ENCODE measurements at places on chromosomes 12 and 14. TPM values are rescaled to one million over a fixed set of nuclear protein-coding genes. Genes with fewer than 3 reads are reported as not detected.

Gene DGKA
- 19.8 TPM for total RNA-seq

Gene STAC3
- 3.4 TPM for total RNA-seq

Gene TMEM63C
- 8.8 TPM for total RNA-seq

Gene TDRD9
- 0.17 TPM for total RNA-seq

Gene SIX6
- 0.07 TPM for total RNA-seq

Gene PIWIL1
- total RNA-seq, result not detected

Gene TRIM9
- total RNA-seq, result 4.0 TPM

Gene RAD51AP1
- total RNA-seq, result 39.4 TPM

Gene KCNK13
- total RNA-seq, result 0.14 TPM

GRCh38 chr12:52521568-52522266, 1.5 kb upstream of the KRT5 start:
- DNase-seq, result no peak

DNA sequence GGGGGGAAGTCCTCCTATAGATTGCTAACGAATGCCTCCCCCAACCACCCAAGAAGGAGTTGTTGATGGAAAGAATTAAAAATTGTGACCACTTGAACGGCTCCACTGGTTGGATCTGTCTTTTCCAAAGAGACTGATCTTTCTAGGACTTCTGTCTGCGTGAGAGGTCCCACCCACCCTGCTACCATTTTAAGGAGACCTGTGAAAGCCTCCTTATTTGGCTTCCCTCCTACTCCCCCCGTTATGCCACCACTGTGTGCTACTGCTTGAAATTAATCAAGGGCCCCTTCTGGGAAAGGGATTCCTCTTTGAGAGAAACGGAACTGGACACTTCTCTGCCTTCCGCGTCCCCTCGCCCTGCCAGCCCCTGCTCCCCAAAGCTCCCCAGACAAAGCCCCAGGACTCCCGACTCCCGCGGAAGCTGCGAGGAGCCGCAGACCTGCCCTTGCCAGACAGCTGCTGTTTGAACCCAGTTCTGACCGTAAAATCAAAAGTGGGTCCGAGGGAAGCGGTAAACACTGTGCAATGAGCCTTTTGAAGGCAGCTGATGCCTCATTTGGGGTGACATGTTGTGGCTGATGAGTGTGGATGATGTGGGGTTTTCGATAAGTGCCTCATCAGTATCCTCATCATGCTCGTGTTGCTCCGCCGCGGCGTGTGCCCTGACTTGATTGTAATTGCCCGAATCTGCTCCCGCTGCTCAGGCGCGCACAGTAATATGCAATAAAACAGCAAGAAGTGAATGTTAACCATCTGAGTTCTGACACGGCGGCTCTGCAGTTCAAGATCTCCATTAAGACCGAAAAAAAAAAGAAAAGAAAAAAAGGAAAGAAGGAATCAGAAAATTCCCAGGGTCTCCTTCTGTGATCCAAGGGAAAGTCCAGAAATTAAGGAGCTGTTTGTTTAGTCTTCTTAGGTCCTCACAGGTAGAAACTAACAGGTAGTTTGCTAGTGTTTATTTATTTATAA, 48.2 kb downstream of the MBIP start:
- DNase-seq, result peak; percentile 49

- DNase-seq, result no peak
Measured at GRCh38 chr14:105398726-105399465, 558 bp downstream of the TEX22 start.

All from WTC11 (cell line).